Glutamatergic neuron (in vitro differentiated cells): ENCODE measurements at places on chromosomes 7 and 10. TPM values are rescaled to one million over a fixed set of nuclear protein-coding genes. Genes with fewer than 3 reads are reported as not detected.

DNA sequence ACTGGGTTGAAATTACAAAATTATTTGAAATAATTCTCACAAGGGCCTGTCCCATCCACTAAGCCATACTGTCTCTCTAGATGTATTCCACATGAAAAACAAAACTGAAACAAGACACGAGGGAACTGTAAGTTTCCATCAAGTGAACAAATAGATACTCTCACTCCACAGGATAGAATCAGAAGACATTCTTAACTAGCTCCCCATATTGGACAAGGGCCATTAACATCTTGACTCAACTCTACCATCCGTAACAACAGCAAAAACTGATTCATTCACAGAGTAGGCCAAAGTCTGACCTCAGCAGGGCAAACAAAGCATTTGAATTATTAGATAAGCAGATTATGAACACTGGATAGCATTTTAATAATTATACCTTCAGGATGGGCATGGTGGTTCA is 29.1 kb downstream of the UBE2H start:
- no peak overlapping the region for H3K4me3 ChIP-seq
- peaks cover 6% of the 10 kb centered on the region for H3K4me1 ChIP-seq
- DNase-seq = no peak
- no peaks in the 10 kb centered on the region for H3K36me3 ChIP-seq
- H3K27me3 ChIP-seq = no peaks in the 10 kb centered on the region

AKR1C4 gene
- not detected for total RNA-seq

DNA sequence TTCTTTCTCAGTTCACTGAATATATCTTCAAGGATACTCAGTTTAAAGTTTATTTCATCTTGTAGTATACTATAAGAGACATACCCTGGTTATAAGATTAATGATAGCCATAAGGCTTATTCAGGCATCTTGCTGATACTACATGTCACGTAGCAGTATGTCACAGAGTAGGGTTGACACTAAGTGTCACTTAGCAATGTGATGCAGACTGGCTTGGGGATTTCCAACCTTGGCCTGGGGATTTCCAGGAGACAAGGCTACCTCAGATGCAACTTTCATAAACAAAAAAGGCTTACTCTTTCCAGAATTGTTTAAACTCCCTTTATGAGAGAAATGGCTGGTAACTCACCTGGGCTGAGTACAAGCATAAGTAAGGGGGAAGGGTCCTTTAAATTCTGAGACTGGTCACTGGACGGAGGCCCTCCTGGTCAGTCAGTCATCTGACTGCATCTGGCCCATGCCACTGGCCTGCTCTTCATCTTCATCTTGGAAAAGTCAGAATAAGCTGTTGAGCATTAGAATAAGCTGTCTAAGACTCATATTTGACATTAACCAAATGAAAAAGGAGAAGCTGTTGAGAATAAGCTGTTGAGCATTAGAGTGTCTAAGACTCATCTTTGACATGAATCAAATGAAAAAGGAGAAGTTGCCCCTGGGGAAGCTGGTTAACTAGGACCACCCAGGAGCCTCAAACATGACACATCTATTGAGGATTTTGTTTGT is 9.5 kb downstream of the SLC13A1 start:
- no peak overlapping the region for H3K27ac ChIP-seq
- H3K36me3 ChIP-seq = no peaks in the 10 kb centered on the region
- no peak for DNase-seq

OR6V1 gene
- total RNA-seq = not detected

- peaks cover 2% of the 10 kb centered on the region for H3K27me3 ChIP-seq
- no peaks in the 10 kb centered on the region for H3K4me1 ChIP-seq
- no peaks in the 10 kb centered on the region for H3K36me3 ChIP-seq
Measured at GRCh38 chr7:137635874-137636273, 210.9 kb downstream of the DGKI start.

DNA sequence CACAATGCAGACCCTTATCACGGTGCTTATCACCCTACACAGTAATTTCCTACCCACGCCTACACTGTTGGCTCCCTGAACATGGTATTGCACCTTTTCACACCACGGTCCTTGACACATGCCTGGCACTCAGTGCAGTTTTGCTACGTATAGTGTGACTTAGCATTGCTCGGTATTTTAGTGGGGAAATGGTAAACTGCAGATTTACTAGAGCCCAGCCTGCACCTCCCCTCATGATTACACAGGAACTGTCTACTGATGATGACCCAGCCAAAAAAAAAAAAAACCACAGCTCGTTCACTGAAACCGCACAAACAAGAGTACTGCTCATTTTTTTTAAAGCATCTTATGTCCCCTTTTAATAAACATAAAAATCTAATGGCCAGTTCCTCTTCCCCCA is 124.2 kb upstream of the ZNF746 start:
- H3K27me3 ChIP-seq = peaks cover 2% of the 10 kb centered on the region
- no peak for DNase-seq
- peaks cover 4% of the 10 kb centered on the region for H3K36me3 ChIP-seq
- H3K4me3 ChIP-seq = no peak overlapping the region
- no peak overlapping the region for H3K27ac ChIP-seq
- H3K4me1 ChIP-seq = peaks cover 6% of the 10 kb centered on the region

DNA sequence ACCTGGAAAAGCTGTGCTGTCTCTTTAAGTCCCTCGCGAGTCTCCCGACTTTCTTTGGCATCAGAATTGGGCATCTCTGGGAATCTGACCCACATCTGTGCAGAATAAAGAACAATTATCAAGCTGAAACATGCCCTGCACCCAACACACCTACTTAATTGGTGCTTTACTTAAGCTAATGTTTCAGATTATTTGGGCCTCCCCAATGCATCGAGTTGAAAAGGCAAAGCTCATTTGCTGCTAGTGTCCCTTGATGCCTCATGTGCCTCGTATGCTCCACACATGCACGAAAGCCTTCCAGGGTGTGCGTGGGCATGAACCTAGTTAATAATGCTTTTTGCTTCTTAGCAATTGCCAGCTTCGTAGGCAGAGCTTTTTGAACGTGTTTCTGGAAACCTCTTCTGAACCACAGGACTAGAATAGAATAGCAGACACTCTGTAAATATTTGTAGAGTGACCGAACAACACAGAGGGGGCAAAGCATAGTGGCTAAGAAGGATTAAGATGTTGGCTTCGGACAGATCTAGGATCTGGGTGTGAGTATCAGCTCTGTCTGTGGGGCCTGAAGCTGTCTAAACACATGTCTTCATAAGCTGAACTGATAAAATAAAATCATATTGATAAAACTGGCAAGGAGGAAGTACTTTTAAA is 26.7 kb upstream of the FGFR2 start:
- no peak overlapping the region for H3K27ac ChIP-seq
- H3K27me3 ChIP-seq = peaks cover 3% of the 10 kb centered on the region
- no peaks in the 10 kb centered on the region for H3K36me3 ChIP-seq

- no peaks in the 10 kb centered on the region for H3K36me3 ChIP-seq
- H3K4me1 ChIP-seq = peaks cover 14% of the 10 kb centered on the region
- no peak overlapping the region for H3K4me3 ChIP-seq
- no peak for DNase-seq
- H3K27me3 ChIP-seq = no peaks in the 10 kb centered on the region
Measured at GRCh38 chr10:50362547-50363125, 111.3 kb upstream of the ASAH2 start.

- H3K36me3 ChIP-seq = peaks cover 9% of the 10 kb centered on the region
- H3K4me3 ChIP-seq = peak overlapping the region; percentile 77
- H3K27me3 ChIP-seq = peaks cover 7% of the 10 kb centered on the region
- peaks cover 41% of the 10 kb centered on the region for H3K4me1 ChIP-seq
- DNase-seq = peak; percentile 72
- H3K27ac ChIP-seq = peak overlapping the region; percentile 91
Measured at GRCh38 chr10:15213461-15213861, 45.0 kb upstream of the NMT2 start.

SRGN gene
- total RNA-seq = not detected

DNA sequence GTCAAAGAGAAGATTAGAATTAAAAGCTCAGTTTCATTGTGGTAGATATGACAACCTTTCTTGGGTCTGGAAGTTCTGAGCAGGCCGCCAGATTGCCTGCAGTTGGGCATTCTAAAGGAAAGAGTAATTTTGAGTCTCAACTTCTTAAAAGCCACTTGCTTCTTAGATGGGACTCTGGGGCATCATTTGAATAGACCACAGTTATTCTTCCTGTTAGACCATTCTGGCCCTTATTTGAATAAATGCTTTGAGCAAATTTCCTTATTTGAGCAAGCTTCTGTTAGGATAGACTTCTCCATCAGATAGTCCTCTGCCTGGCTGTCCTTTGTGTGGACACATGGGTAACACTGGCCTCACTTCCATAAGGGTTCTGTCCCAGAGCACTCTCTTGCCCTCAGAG is 40.2 kb downstream of the SND1 start:
- no peak overlapping the region for H3K4me3 ChIP-seq
- H3K36me3 ChIP-seq = no peaks in the 10 kb centered on the region
- DNase-seq = no peak
- H3K4me1 ChIP-seq = no peaks in the 10 kb centered on the region
- H3K27ac ChIP-seq = no peak overlapping the region
- peaks cover 2% of the 10 kb centered on the region for H3K27me3 ChIP-seq

- no peak overlapping the region for H3K27ac ChIP-seq
- no peaks in the 10 kb centered on the region for H3K36me3 ChIP-seq
- H3K4me1 ChIP-seq = peaks cover 2% of the 10 kb centered on the region
- no peak overlapping the region for H3K4me3 ChIP-seq
- H3K27me3 ChIP-seq = peaks cover 2% of the 10 kb centered on the region
Measured at GRCh38 chr10:73635781-73636180, 5.5 kb downstream of the MYOZ1 start.

GPR85 gene
- 3.4 TPM for total RNA-seq

DNA sequence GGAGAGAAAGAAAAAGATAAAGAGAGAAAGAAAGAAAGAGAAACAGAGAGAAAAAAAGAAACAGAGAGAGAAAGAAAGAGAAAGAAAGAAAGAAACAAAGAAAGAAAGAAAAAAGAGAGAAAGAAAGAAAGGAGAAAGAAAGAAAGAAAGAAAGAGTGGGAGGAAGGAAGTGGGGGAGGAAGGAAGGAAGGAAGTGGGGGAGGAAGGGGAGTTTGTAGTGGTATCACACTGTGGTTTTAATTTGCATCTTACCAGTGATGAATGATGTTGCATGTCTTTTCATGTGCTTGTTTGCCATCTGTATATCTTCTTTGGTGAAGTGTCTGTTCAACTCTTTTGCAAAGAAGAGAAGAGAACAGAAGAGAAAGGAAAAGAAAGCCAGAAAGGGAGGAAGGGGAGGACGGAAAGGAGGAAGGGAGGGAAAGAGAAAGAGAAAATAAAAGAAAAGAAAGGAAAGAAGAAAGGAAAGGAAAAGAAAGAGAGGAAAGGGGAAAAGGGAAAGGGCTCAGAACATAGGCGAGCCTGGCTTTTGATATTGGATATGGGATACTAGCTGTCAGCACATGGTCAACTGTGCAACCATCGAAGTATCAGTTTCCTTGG is 79.2 kb upstream of the FRMD4A start:
- H3K4me1 ChIP-seq = no peaks in the 10 kb centered on the region
- H3K36me3 ChIP-seq = no peaks in the 10 kb centered on the region
- DNase-seq = no peak
- H3K27me3 ChIP-seq = peaks cover 1% of the 10 kb centered on the region
- no peak overlapping the region for H3K4me3 ChIP-seq

CASP2 gene
- 59.2 TPM for total RNA-seq

DNA sequence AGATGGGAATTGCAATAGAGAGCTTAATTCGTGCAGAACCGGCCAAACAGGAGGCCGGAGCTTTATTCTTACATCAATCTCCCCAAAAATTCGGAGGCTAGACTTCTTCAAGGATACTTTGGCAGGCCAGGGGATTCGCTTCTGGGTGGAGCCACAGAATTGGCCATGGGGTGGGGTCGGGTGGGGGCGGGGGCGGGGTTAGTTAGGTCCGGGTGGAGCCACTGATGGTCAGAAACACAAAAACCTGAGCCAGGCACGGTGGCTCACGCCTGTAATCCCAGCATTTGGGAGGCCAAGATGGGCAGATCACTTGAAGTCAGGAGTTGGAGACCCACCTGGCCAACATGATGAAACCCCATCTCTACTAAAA is 87.5 kb downstream of the SEPTIN14 start:
- H3K27me3 ChIP-seq = peaks cover 3% of the 10 kb centered on the region
- no peak for DNase-seq
- H3K27ac ChIP-seq = no peak overlapping the region
- H3K4me3 ChIP-seq = no peak overlapping the region

OGDHL gene
- total RNA-seq = 2.5 TPM

GRCh38 chr7:87216701-87217508 is 2.6 kb downstream of the TMEM243 start:
- H3K4me3 ChIP-seq = no peak overlapping the region
- H3K27me3 ChIP-seq = peaks cover 7% of the 10 kb centered on the region
- no peak for DNase-seq
- no peak overlapping the region for H3K27ac ChIP-seq

GRCh38 chr10:66983475-66983818 is 57.6 kb downstream of the LRRTM3 start:
- no peak overlapping the region for H3K27ac ChIP-seq
- H3K27me3 ChIP-seq = peaks cover 2% of the 10 kb centered on the region
- DNase-seq = no peak
- no peak overlapping the region for H3K4me3 ChIP-seq
- no peaks in the 10 kb centered on the region for H3K4me1 ChIP-seq

CDC14C gene
- not detected for total RNA-seq

TAC1 gene
- 12.1 TPM for total RNA-seq

GRCh38 chr7:56229631-56230030 is 113.4 kb upstream of the NUPR2 start:
- H3K4me3 ChIP-seq = no peak overlapping the region
- H3K36me3 ChIP-seq = no peaks in the 10 kb centered on the region
- peaks cover 2% of the 10 kb centered on the region for H3K27me3 ChIP-seq
- DNase-seq = no peak
- H3K27ac ChIP-seq = no peak overlapping the region

SLC13A1 gene
- total RNA-seq = not detected

ENTPD1 gene
- not detected for total RNA-seq

DNA sequence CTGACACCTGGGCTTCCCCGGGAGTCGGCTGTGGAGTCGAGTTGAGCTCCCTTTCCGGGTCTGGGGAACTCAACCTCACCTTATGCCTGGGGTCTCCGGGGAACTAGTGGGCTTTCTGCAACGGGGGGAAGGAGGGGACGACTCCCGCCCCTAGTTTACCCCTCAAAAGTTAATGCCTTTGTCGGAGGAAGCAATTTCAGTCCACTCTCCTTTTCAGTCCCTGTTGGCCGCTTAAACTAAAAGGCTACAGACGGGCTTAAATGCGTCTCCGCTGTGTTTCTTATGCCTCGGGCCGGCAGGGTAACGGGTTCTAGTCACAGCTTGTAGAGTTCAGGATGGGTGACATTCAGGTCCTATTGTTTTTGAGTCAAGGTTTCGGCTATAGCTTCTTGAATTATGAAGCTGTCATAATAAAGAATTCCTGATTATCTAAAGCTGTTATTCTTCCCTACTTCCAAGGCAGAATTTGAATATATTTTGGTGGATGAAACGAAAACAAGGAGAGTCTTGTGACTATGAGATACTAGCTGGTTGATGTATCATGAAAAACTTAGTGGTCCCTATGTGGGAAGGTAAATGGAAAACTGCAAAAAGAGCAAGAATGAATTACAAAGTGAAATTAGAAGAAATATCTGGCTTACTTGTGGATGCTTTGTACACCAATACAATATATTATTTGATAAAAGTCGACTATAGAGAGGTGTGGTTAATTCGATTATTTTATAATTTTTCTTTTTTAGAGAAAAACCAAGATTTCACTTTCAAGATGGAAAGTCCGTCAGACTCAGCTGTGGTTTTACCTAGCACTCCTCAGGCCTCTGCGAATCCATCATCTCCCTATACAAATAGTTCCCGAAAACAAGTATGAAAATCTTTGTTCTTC is 495 bp downstream of the SFR1 start:
- H3K4me3 ChIP-seq = peak overlapping the region; percentile 76
- no peaks in the 10 kb centered on the region for H3K36me3 ChIP-seq
- no peaks in the 10 kb centered on the region for H3K27me3 ChIP-seq
- peak overlapping the region; percentile 45 for H3K27ac ChIP-seq
